ENCODE measurements at places on chromosomes 3 and 15.
A peak's percentile ranks its signal among the peaks of the same experiment; 100 is the strongest.

DNA sequence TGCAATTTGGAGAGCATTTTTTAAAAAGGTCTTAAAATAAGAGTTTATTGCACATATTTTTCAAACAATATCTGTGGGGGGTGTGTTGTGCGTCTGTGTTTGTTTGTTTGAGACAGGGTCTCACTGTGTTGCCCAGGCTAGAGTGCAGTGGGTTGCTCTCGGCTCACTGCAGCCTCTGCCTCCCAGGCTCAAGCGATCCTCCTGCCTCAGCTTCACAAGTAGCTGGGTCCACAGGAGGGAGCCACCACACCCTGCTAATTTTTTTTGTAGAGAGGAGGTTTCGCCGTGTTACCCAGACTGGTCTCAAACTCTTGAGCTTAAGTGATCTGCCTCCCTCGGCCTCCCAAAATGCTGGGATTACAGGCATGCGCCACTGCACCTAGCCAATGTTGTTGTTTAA lies 2.7 kb downstream of the MLF1 start:
- no peak for DNase-seq

DNA sequence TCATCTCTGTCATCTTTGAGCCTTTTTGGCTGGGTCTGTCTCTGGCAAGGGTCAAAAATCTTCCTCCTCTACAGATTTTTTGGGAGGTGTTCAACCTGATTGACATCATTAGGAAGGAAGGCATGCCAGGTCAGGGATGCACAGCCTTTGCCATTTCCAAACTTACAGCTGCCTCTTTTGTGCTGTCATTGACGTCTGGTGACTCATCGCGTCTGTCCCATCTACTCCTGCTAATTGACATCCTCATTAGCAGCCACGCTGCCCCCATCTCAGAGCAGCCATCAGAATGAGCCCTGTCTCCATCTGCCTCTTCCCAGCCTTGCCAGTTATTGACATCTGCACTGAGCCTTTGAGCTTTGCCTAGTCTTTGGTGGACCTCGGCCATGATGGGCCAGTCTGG lies 53.0 kb downstream of the PDIA5 start:
- DNase-seq = no peak

DNA sequence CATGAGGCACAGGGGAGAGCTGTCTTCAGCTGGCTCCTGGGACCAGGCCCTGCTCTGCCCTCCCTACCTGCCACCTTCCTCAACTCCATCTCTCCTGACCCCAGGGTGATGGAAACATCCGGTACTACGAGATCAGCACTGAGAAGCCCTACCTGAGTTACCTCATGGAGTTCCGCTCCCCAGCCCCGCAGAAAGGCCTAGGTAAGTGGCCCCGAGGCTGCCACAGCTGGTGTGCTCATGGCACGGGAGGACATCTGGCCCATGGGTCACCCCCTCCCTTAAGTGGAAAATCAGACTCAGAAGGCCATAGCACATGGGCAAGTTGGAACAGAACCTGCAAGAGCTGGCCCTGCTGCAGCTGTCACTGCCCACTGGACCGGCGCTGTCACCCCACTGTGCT lies 105.6 kb downstream of the ANP32A start:
- no peak for DNase-seq

DNA sequence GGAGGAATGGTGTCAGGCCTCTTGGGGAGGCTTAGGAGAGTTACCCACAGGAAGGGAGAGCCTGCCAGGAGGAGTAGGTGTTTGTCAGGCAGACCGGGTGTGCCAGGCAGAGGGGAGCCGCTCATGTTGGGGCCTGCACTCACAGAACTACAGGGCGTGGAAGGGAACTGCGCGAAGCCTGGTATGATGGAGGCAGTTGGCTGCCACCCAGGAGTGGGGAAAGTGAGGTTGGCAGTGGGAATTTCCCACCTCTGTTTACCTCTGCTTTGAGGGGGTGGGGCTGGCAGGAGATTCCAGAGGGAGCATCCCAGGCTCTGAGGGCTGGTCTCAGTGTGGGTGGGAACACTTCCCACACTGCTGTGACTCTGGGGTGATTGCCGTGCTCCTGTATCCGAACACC lies 99.9 kb downstream of the SLCO3A1 start:
- no peak for DNase-seq

DNA sequence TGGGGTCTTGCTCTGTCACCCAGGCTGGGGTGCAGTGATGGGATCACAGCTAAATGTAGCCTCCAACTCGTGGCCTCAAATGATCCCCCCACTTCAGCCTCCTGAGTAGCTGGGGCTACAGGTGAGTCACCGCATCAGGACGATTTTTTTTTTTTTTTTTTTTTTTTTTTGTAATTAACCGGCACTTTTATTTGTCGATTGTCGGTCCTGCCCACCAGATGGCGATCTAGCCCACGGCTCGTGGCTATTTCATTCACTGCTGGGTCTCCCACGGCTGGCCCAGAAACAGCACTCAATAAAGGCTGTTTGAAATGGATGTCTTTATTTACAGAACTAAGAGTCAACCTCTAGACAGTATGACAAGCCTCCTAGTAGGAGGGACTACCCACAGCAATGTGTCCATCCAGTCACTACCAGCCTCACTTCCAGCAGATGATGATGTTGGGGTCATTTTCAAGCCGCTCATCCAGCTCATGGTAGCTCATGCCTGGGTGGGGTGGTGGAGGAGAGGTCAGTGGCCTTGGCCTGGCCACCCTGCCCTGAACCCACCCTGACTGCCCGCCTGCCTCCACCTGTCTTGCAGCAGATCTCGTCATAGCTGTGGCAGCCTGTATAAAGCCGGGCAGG lies 1.8 kb upstream of the ZMYND10 start:
- DNase-seq = peak; percentile 87

DNA sequence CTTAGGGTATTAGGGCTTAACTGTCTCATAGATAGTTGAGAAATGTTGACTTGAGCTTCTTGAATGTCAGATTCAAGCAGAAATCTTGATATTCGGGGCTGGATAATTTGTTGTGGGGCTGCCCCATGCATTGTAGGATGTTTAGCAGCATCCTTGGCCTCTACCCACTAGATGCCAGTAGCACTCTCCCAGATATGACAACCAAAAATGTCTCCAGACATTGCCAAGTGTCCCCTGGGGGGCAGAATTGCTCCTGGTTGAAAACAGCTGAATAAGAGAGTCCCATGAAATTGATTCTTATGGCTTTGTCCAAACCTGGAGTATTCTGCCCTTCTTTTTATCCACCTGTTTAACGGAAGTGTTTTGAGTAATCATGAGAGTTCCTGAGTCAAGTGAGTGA lies 15.9 kb upstream of the LCMT2 start:
- DNase-seq = peak; percentile 19

DNA sequence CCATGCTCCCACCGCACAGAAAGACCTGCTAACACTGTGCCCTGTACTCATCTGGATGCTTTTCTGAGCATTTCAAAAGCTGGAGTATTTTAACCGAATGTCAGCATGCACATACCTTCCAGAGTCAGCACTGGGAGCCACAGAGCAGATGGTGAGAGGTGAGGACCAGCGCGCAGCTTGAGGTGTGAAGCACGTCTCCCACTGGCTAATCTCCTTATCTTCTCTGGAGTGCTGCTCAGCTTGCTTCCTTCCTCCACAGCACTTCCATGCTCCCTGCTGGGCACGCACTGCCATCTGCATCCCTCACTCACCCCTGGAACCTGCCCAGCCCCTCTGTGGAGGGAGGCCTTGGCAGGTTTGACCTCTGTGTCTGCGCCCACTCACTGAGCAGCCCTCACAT lies at the start of gene GNB5:
Gene GNB5 (minus strand): TSS at position 186 of the 400 bp plus-strand sequence. CDS start 6,716 bp downstream, outside the sequence.
- DNase-seq = no peak

DNA sequence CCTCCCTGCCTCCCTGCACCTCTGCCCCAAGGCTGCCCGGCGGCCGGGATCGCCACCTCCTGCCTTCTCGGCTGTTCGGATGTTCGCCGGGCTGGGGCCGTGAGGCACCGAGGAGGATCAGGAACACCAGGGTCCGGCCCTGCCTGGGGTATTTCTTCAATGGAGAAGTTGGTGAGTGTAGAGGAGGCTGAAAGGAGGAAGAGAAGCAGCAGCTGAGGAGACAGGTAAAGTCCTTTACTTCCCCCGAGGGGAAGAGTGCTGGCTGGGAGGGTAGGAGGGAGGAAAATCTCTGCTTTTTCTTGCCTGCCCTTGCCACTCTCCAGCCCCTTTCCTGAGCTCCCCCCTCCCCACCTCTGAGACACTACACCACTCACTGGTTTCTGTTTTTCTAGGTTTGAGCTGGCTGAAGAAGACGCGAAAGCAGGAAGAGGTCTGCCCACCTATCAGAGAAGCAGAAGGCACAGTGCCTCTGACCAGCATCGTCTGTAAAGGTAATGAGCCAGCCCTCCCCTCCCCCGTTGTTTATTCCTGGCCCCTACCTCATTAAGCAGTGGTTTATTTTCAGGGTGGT lies 519 bp downstream of the ASB7 start:
- peak; percentile 66 for DNase-seq

GRCh38 chr15:68326711-68327354 lies 49.3 kb downstream of the FEM1B start:
- no peak for DNase-seq

- no peak for DNase-seq
Observed at GRCh38 chr3:188779281-188779980, 392.3 kb upstream of the TPRG1 start.

- DNase-seq = peak; percentile 71
Observed at GRCh38 chr15:74785194-74786032, 3.5 kb downstream of the CSK start.

DNA sequence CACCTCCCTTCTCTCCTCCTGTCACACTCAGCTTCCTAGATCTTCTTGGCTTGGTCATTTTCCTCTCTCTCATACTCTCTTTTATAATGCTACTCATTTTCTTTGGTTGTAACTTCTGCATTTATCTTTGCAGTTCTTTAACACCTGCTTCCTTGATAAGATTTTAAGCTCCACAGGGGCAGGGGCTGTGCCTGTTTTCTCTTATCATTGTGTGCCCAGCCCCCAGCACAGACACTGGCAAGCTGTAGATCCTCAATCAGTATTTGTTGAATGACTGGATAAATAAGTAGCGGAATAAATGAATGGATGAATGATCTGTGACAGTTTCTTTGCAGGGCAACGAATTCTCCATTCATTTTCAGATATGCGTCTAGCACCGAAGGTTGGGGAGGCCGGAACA lies 64.3 kb upstream of the MEX3B start:
- DNase-seq = no peak

- no peak for DNase-seq
Observed at GRCh38 chr3:13301286-13301987, 118.7 kb downstream of the NUP210 start.

- DNase-seq = no peak
Observed at GRCh38 chr15:25718169-25718536, 145.0 kb downstream of the ATP10A start.

GRCh38 chr3:113103588-113103987 lies 107.8 kb upstream of the BOC start:
- no peak for DNase-seq

DNA sequence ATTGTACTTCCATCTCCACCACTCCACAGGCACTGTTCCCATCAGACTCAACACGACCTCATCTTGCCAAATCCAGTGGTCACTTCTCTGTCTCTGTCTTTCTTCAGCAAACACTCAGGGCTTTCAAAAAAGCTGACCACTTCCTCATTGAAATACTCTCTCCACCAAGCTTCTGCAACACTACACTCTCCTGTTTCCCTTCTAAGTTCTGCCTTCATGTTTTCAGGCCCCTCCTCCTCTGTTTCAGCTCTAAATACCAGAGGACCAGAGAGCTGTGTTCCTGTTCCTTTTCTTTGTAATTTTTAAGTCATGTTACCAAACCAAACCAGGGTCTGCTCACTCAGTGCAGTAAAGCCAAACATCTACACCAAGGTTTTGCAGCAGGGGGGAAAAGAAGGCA lies 33.8 kb upstream of the ACP3 start:
- peak; percentile 7 for DNase-seq

DNA sequence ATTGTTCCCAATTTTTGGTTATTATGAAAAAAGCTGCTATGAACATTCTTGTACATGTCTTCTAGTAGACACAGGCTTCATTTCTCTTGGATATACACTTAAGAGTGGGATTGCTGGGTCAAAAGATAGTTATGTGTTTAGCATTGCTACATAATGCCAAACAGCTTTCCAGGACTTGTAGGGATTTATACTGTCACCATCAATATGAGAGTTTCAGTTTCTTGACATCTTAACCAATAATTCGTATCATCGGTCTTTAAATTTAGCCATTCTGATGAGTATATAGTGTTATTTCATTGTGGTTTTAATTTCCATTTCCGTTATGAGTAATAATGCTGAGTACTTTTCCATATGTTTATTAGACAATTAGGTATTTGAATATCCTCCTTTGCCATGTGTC lies 190.3 kb upstream of the PFN2 start:
- no peak for DNase-seq

GRCh38 chr3:63693351-63693750 lies 40.9 kb downstream of the SNTN start:
- no peak for DNase-seq

GRCh38 chr3:100270215-100270583 lies 9.4 kb downstream of the TBC1D23 start:
- DNase-seq = no peak

- no peak for DNase-seq
Observed at GRCh38 chr3:104447681-104448080, 919.0 kb upstream of the ALCAM start.

GRCh38 chr3:136495213-136495612 lies 245.1 kb downstream of the PCCB start:
- DNase-seq = no peak

GRCh38 chr3:52695798-52696671 lies 9.6 kb downstream of the GLT8D1 start:
- DNase-seq = no peak

- DNase-seq = no peak
Observed at GRCh38 chr3:46706771-46707582, 5.8 kb downstream of the TMIE start.

GRCh38 chr15:79248183-79248582 lies 34.3 kb upstream of the ANKRD34C start:
- no peak for DNase-seq

DNA sequence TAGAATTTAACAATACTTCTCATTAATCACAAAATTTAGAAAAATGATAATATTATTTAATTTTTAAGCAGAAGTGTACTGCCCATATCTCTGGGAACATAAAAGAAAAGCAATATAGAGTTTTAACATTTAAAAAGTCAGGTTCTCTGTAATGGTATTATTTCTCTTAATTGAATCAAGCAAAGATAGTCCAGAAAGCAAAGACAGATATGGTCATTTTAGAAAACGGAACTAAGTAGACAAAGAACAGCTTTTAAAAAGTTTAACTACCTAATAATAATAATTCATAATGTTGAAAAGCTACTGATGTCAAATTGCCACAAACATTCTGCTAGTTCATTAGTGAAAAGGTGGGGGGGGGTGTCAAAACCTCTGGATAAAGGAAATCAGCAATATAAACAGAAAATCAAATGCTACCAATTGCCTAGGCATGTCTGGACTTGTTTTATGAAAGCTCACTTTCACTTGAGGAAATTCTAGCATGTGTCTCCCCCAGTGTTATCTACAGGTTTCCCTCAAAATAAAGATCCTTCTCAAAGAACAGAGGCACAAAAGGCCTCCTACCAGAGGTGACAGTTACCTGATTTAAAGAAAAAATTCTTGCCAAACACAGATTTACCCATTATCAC lies 1.7 kb downstream of the ZMAT3 start:
- no peak for DNase-seq

GRCh38 chr3:143339451-143339850 lies 219.9 kb downstream of the CHST2 start:
- no peak for DNase-seq

GRCh38 chr3:144843099-144843498 lies 871.5 kb downstream of the DIPK2A start:
- no peak for DNase-seq

All from CD4-positive, alpha-beta T cell treated with Interleukin-21 for 1 hour (primary cell).